ENCODE measurements at places on chromosomes 5 and 9.

DNA sequence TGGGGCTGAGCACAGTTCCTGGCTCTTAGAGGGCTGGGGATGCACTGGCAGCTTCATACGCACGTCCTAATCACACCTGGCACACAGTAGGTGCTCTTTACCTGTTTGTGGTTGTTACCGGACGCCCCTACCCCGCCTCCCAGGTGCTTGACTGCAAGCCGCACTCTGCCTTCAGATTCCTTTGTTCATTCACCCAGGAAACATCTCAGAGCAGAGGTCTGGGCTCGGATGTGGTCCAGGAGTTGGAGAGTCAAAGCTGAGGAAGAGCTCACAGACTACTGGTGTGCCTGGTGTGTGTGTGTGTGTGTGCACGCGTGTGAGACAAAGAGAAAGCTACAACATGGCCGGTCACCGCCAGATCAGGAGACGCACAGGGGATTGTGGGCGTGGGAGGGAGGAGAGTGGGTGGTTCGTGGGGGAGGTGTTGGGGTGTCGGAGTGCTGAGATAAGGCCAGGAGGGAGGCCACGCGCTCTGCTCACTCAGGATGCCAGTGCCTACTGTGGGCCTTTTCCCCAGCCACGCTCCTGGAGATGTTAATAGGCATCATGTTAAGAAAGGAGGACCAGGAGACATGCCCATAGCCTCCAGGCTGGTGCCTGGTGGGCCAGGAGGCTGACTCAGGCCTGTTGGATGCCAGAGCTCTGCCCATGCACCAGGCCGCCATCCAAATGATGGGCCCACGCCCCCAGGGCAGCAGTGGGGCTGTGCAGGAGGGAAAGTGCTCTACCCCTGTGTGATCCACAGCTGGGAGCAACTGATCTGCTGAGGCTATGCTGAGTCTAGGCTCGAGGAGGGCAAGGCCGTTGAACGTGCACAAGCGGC, 39.9 kb downstream of the CRB2 start:
- no peak for DNase-seq

DNA sequence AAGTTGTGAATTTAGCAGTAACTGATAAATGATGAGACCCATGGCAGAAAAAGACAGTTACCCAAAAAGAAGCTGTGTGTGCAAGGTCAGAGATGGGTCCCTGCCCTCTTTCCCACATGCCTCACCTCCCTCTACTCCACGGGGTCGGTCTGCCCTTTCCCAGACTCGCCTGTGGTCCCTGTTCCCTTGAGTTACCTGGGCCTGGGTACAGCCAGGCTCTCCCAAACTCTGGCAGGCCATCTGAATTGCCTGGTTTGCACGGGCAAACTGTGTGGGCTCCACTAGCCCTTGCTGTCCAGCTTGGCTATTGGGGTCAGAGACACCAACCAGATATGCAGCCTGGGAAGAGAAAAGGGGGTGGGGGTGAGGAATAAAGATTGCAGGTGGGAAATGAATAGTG, 18.4 kb upstream of the TPM2 start:
- no peak for DNase-seq

DNA sequence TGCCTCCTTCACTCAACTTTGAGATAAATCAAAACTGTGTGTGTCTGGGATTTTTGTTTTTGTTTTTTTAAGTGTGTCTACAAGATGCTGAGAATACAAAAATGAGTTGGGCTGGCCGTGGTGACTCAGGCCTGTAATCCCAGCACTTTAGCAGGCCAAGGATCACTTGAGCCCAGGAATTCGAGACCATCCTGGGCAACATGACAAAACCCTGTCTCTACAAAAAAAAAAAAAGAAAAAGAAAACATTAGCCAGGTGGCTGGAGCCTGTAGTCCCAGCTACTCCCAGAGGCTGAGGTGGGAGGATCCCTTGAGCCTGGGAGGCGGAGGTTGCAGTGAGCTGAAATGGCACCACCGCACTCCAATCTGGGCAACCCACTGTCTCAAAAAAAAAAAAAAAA, 21.0 kb downstream of the HNRNPK start:
- DNase-seq = no peak

DNA sequence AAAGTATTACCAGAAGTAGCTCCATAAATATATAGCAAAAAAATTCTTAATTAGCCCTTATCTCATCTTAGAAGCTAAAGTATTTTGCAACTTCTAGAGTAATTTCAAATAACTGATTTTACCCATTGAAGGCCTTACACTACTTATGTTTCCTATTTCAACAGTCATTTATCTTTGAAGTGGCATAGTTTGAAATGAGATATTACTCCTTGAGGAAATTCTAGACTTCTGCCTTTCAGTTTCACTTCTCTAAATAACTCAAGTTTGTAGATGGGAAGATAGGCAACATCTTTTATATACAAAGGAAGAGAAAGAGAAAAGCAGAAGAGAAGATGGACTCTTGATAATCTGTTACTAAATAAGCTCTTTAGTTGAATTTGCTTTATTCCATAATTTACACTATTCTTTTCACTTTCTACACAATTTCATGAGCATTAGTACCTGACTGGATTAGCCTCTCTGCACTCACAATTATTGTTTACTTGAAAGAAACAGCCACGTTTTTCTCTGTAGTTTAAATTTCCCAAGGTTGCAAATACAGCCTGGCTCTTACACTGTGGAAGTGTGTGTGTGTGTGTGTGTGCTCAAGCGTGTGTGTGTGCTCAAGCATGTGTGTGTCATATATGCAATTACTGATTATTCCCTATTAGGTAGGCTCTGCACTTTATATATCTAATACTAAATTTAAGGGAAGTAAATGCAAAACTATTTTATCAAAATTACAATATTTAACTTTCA, 60.6 kb upstream of the EMB start:
- DNase-seq = no peak

DNA sequence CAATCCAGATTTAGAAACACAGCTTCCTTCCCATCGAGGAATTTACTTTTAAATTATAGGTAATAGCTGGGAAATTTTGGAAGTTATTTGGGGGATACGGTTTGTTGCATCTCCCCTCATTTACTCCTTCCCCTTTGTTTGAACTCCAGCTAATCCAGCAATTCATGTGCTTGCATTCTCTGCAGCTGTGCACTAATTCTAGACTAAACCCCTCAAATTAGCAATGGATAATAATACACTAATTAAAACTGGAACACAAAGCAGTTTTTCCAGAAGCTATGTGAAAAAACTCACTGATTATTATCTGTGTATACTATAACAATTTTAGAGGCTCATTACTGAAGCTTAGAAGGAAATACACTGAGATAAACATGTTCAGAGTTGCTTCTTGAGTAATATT, 751.2 kb upstream of the ZNF608 start:
- DNase-seq = no peak

GRCh38 chr9:77663754-77664153, 15.6 kb upstream of the GNA14 start:
- DNase-seq = no peak

- no peak for DNase-seq
Observed at GRCh38 chr5:8831251-8831650, 714.6 kb downstream of the SEMA5A start.

GRCh38 chr9:121651295-121652020, at the start of gene DAB2IP:
TSS of gene DAB2IP (plus strand) at chr9:121651634. CDS start at chr9:121651776, 142 bp downstream.
- no peak for DNase-seq

- DNase-seq = no peak
Observed at GRCh38 chr5:110611817-110612216, 114.7 kb downstream of the TMEM232 start.

GRCh38 chr9:130946766-130947617, 7.9 kb upstream of the FIBCD1 start:
- DNase-seq = no peak

DNA sequence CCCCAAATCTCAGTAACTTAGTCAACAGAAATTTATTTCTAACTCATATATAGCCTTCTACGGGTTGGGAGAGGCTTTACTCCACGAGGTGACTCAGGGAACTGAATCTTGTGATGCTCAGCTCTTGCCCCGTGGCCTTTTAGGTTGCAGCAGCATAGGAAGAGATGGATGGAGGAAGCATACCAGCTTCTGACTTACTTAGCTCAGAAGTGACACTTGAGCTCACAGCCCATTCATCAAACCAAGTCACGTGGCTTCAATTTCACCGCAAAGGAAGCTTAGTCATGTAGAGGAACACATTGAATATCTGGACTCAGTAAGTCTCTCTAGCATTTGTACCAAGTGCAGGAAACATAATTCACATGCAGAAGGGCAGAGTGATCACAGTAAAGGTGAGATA, 124.1 kb upstream of the KCNN2 start:
- no peak for DNase-seq

GRCh38 chr5:78597974-78598371, 50.6 kb downstream of the LHFPL2 start:
- no peak for DNase-seq

- no peak for DNase-seq
Observed at GRCh38 chr5:83518319-83519061, 46.9 kb downstream of the VCAN start.

GRCh38 chr5:76831110-76831452, 12.3 kb downstream of the F2RL1 start:
- DNase-seq = no peak

- DNase-seq = no peak
Observed at GRCh38 chr5:123717139-123717538, 205.2 kb downstream of the CSNK1G3 start.

DNA sequence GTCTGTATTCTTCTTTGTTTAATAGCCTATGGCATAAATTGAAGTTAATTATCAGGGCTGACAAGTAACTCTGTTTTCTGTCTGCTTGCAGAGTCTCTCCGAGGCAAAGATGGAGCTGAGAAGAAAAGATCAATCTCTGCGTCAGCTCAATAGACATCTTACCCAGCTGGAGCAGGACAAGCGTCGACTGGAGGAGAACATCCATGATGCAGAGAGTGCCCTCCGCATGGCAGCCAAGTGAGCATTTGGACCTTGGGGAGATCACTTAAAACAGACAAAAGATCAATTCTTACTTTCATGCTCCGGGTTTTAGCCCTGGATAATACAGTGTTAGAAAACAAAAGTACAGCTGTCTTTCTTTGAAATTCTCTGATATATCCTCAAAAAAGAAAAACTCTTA, 293.8 kb downstream of the CCDC171 start:
- no peak for DNase-seq

- DNase-seq = no peak
Observed at GRCh38 chr9:85742597-85742936, 813 bp upstream of the AGTPBP1 start.

DNA sequence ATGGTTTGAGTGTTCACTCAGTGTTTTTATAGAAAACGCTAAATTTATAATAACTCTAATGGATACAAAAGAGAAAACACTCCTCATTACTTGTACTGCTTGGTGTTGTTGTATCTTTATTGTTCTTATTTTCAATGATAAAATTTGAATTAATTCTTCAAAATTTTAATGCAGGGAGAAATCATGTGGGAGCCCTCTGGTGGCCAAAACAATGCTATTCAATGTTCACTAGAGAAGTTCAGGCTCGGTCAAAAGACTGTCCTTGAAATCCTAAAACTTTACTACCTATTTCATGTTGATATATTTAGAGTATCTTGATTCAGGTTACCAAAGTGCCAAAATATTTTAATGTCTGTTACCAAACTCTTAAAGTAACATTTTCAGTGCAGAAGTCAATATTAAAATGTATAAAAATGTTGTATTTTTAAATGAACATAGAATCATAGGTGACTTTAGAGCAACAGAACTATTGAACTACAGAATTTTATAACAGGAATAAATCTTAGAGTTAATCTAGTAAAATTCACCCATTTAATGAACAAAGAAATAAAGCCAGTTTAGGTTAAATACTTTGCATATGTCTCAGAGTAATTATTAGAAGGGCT, 1259.8 kb downstream of the PTPRD start:
- DNase-seq = no peak

DNA sequence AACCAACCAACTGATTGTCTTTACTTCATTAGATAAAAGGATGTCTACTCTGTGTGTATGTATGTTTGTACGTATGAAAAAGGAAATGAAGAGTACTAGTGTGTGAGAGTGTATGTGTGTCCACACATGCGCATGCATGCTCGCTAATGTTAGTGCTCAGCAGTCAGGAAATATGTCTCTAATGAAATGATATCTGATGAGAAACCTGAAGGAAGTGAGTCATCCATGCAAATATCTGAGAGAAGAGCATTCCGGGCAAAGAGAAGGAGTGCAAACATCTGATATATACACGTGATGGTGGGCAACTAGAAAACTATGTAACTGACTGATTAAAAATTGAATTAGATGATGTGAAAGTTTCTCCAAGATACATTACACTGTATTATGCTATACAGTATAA, 29.6 kb upstream of the UGCG start:
- no peak for DNase-seq

DNA sequence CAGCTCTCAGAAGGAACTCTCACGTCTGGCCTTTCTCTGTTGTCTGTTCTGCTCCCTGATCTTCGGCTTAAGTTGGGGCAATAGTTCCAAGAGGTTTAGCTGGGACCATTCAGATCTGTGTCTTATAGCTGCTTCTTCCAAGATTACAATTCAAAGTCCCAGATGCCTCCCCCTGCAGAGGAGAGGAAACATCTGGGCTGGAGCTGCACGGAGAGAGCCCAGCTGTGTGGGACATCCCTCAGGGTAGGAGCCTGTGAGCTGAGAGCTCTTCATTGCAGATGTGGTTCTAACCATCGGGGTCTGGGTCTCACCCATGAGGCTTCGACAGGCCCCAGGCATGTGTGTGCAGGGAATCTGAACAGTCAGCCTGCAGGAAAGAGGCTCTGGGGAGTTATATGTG, 9.0 kb upstream of the PHF19 start:
- DNase-seq = no peak

DNA sequence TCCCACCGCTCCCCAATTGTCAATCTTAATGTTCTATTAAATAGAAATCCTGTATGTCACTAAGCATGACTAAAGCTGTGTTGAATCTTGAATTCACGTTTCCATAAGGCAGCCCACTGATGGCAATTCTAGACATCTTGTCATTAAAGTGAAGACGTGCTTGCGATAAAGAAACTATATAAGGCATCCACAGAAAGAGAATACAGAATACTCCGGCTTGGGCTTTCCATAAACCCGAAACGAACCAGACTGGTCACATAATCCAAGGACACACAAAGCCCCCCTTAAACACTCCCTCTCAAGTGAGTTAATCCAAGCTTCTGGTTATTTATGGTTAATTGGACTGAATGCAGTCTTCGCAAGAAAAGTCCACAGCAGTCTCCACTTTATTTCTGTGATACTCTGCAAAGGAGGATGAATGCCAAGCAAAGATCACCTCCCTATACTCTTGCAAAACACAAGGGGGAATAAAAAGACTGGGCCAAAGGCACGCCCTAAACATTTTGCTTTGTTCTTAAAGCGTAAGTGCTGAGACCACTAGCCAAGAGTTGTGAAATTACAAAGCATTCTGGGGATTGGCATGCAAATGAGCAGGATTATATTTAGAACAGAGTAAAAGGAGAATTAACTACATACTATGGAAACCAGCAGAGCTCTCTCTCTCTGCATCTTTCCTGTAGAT, 54.7 kb downstream of the DPYSL3 start:
- DNase-seq = no peak

- DNase-seq = no peak
Observed at GRCh38 chr5:43121913-43122484, 1.3 kb downstream of the ZNF131 start.

DNA sequence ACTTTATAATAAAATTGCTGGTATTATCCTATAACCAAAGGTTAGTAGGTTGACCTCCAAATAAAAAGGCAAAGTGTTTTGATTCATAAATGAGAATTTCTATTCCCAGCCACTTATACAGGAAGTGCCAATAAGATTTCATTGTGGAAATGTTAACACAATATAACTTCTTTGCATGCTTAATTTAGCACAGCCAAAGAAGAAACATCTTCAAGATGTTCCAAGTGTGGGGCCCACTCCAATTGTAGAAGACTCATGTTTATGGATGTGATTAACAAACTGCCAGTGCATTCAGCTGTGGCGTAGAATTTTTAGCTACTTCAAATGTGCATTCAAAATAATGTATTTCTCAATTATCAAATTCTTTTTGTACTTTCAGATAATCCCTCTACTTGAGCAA, 402.3 kb downstream of the DEPDC1B start:
- DNase-seq = no peak
